ENCODE measurements at places on chromosomes 12 and 14.
A peak's percentile ranks its signal among the peaks of the same experiment; 100 is the strongest.

- no peaks in the 10 kb centered on the region for H3K36me3 ChIP-seq
- no peak overlapping the region for H3K27ac ChIP-seq
- no peaks in the 10 kb centered on the region for H3K4me1 ChIP-seq
- no peaks in the 10 kb centered on the region for H3K27me3 ChIP-seq
- no peak overlapping the region for H3K4me3 ChIP-seq
- DNase-seq, result peak; percentile 11
These were observed 9.0 kb upstream of the CD163 start for GRCh38 chr12:7512553-7512952.

GRCh38 chr12:68117661-68118060 is 41.9 kb downstream of the IFNG start:
- H3K4me1 ChIP-seq, result no peaks in the 10 kb centered on the region
- no peak overlapping the region for H3K27ac ChIP-seq
- H3K27me3 ChIP-seq, result no peaks in the 10 kb centered on the region
- no peak overlapping the region for H3K4me3 ChIP-seq
- no peaks in the 10 kb centered on the region for H3K36me3 ChIP-seq

DNA sequence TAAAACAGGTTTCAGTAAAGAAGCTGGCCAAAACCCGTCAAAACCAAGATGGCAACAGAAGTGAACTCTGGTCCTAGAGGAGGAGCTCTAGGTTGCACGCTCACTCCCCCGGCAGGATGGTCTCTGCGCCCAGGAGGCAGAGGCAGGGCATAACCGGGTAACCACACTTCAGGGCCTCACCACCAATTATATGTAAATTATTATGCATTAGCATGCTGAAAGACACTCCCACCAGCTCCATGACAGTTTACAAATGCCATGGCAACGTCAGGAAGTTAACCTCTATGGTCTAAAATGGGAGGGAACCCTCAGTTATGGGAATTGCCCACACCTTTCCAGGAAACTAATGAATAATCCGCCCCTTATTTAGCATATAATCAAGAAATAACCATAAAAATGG is 20.1 kb upstream of the SLC6A12 start:
- no peak overlapping the region for H3K4me3 ChIP-seq
- no peaks in the 10 kb centered on the region for H3K27me3 ChIP-seq
- H3K36me3 ChIP-seq, result no peaks in the 10 kb centered on the region
- H3K27ac ChIP-seq, result no peak overlapping the region

GRCh38 chr12:76762601-76762980 is 1.3 kb upstream of the ZDHHC17 start:
- peak overlapping the region; percentile 94 for H3K27ac ChIP-seq
- H3K36me3 ChIP-seq, result no peaks in the 10 kb centered on the region
- H3K4me1 ChIP-seq, result peaks cover 10% of the 10 kb centered on the region
